Thyroid gland (tissue), 4 donors: ENCODE measurements at places on chromosomes 5 and 9. TPM values are rescaled to one million over a fixed set of nuclear protein-coding genes. Genes with fewer than 3 reads are reported as not detected.

PCDHB5 gene
- 7.7 TPM for total RNA-seq

OGN gene
- total RNA-seq, result 13.6 TPM

HSPB3 gene
- not detected for total RNA-seq

CDH9 gene
- total RNA-seq, result not detected

IL5 gene
- not detected for total RNA-seq

GRCh38 chr5:138605254-138605972 lies 30.2 kb upstream of the HSPA9 start:
- no peak for DNase-seq

- DNase-seq, result peak; percentile 18
Measured at GRCh38 chr5:10563110-10563944, 543 bp upstream of the ANKRD33B start.

GRCh38 chr5:10552183-10553143 lies 11.4 kb upstream of the ANKRD33B start:
- no peak for DNase-seq
